ENCODE measurements at places on chromosomes 3 and 15.

GRCh38 chr3:197432384-197433127 lies 123.2 kb downstream of the BDH1 start:
- DNase-seq: no peak

GRCh38 chr3:59249004-59249403 lies 199.2 kb upstream of the CFAP20DC start:
- no peak for DNase-seq

DNA sequence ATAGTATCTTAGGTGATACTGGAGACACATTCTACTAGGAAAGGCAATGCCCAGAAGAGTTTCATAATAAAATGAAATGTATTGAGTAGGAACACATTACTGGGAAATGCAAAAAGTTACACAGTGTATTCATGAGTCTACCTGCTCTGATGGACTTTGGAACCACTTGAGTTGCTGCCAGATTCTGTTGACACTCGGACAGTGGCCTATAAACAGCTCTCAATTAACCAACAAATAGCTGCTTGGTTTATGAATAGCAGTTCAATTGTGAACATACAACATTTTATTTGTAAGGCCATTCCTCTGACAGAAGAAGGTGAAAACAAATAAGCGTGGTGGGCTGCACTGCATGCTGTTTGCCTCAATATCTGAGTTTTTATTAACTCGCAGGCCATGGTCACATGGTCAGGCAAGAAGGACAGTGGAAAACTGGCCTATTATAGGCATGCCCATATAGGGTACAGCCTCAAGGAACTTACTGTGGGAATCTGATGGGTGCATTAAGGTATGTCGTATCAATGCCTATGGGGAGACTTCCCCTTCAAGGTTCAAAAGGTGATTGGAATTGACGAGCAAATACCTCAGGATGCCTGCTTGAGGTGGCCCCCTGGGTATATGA lies 66.2 kb downstream of the C3orf80 start:
- no peak for DNase-seq

GRCh38 chr15:50687302-50687902 lies 805 bp upstream of the TRPM7 start:
- DNase-seq: no peak

DNA sequence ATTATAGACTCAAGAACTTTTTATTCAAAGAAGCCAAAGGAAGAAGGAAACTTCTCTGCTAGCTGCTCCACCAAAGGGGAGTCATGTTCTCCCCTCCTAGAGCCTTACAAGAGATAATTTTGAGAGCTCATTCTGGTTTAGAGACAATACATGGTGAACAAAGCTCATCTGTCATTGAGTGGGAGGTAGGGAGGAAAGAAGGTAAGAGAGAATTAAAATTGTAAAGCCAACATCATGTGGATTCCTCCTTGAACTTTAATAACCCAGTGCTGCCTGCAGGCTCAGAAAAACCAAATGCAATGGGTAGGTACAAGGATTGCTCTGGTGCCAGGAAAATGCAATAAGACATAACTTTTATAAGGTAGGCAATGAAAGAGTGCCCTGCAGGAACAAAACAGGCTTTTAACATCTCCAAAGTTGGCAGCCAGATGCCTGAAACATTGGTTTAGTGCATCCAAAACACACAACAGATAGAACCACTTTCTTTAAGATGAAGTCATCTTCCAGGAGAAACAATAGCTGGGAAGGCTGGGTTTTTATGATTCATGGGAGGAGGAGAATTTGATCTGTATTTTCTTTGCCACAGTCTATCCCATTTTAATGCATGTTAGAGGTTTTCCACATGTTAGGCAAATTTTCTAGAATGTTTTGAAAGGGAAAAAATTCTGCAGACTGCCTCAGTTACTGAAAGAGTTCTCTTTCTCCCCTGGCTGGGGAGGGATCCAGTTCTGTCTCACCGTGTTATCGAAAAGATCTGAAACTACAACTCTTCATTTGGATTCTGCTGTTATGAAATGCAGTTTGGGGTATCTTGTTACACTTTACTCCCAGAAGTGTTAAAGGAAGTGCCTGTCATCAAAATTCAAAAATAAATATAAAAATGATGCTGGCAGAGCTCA lies 11.3 kb upstream of the ARHGEF3 start:
- no peak for DNase-seq

DNA sequence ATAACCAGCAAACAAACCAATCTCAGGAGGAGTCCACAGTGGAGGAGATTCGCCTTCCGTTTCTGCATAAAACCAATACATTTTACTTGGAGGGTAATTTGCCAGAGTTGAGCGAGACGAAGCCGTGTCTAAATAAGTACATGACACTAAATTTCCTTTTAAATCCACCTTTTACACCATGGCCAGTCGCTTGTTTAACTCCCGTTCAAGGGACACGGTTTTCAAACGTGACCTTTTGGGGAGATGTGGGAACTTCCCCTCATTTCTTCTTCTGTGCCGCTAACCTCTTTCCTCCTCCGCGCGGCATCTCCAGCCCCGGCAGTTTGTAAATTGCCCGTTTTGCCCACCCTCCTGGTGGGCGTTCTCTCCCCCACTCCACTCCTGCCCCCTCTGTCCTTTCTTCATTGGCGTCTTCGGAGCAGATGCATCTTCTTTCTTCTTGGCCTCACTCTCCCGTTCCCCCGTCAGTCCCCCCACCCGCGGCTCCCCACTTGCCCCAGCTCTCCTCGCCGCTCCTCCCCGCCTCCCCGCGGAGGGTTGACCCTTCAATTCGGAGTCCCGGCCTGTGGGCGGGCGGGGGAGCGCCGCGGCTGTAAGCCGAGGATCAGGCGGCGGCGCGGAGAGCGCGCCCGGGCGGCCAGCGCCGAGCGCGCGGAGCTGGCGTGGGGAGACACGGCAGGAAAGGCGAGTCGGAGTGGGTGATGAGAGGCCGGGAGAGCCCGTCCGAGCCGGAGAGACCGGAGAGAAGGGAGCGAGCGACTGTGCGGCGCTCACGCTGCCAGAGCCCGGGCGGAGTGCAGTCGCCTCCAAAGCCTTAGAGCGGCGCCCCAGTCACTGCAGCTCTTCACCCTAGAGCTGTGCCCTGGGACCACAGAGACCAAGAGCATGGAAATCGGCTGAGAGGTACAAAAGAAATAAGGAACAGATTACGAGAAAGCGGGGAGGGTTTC lies at the start of gene NLGN1:
Gene NLGN1 (plus strand): TSS at position 584 of the 950 bp plus-strand sequence.
- DNase-seq: no peak

- DNase-seq: peak; percentile 45
Measured at GRCh38 chr3:184608209-184608608, 46.6 kb downstream of the EPHB3 start.

- peak; percentile 12 for DNase-seq
Measured at GRCh38 chr15:36501063-36501678, 78.3 kb upstream of the CDIN1 start.

- DNase-seq: no peak
Measured at GRCh38 chr3:11211531-11212298, 57.4 kb downstream of the HRH1 start.

GRCh38 chr3:83011481-83011880 lies 1250.0 kb upstream of the GBE1 start:
- DNase-seq: no peak

DNA sequence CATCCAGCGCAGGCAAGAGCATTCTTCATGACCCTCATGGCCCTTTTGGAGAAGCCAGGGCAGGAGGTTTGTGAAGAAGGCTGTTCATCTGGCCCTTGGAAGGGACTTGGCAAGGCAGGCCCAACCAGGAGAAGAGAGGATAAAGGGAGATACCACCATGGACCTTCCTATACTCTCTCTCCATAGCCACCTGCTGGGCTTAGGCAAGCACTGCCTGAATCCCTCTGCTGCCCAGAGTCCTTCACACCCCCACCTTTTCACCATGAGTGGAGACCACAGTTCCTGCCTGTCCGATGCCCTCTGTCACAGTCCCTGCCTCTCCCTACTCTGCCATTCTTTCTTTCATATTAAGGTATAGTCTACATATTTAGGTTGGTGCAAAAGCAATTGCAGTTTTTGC lies 10.6 kb upstream of the SFMBT1 start:
- DNase-seq: no peak

GRCh38 chr3:27528791-27529190 lies 44.6 kb upstream of the SLC4A7 start:
- no peak for DNase-seq

- DNase-seq: no peak
Measured at GRCh38 chr15:66114863-66115425, 138.6 kb downstream of the MEGF11 start.
